Type B pancreatic cell (in vitro differentiated cells): ENCODE measurements at places on chromosomes 6 and 20. TPM values are rescaled to one million over a fixed set of nuclear protein-coding genes. Genes with fewer than 3 reads are reported as not detected.
A peak's percentile ranks its signal among the peaks of the same experiment; 100 is the strongest.

The CRISP3 gene
- 57.4 and 120 TPM in 2 replicates for total RNA-seq

- H3K27ac ChIP-seq, result peak overlapping the region; percentile 3
- no peaks in the 10 kb centered on the region for H3K36me3 ChIP-seq
- no peak for DNase-seq
- no peak overlapping the region for H3K4me3 ChIP-seq
- peaks cover 6% of the 10 kb centered on the region for H3K4me1 ChIP-seq
- H3K27me3 ChIP-seq, result peaks cover 13% of the 10 kb centered on the region
Measured at GRCh38 chr6:10873374-10873773, 8.5 kb downstream of the GCM2 start.

GRCh38 chr6:35036059-35036827 lies 104.9 kb downstream of the TCP11 start:
- no peak overlapping the region for H3K27ac ChIP-seq
- no peak for DNase-seq
- peaks cover 15% of the 10 kb centered on the region for H3K36me3 ChIP-seq
- H3K4me3 ChIP-seq, result no peak overlapping the region

The WFDC2 gene
- total RNA-seq, result 64.4 and 98.9 TPM in 2 replicates

DNA sequence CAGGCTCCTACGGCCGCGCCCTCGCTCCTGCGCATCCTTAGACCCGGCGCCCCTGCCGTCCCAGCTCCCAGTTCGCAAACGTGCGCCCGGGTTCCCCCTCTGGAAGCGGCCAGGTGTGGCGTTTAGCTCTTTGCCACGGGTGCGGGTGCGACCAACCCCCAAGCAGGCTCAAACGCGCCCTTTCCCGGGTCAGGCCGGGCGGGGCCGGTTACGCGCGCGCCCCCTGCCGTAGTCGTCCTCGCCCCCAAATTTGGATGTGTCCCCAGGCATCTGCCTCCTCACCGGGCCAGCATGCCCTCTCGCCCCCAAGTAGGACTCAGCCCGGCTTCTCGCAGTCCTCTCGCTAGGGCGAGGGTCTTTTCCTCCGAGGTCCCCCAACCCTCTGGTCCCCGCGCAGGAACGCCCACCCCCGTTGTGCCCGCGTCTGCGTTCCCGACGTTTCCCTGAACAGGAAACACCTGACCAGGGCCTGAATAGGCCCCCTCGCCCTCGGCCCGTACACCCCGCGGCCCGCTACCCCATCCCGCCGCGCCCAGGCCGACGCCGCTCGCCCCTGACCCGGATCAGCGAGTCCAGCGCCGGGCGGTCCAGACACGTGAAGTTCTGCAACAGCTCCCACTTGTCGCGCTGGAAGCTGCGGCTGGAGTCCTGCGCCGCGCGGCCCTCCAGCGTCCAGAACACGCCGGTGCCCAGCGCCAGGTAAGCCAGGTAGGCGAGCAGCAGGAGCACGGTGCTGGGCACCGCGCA lies 520 bp downstream of the KCNK17 start:
- peak overlapping the region; percentile 72 for H3K4me3 ChIP-seq
- H3K27ac ChIP-seq, result no peak overlapping the region
- peaks cover 5% of the 10 kb centered on the region for H3K4me1 ChIP-seq
- no peak for DNase-seq
